KBM-7 (cell line): ENCODE measurements at places on chromosomes 7 and 10.

GRCh38 chr7:135466442-135467206 lies 43.3 kb downstream of the CNOT4 start:
- DNase-seq: no peak

DNA sequence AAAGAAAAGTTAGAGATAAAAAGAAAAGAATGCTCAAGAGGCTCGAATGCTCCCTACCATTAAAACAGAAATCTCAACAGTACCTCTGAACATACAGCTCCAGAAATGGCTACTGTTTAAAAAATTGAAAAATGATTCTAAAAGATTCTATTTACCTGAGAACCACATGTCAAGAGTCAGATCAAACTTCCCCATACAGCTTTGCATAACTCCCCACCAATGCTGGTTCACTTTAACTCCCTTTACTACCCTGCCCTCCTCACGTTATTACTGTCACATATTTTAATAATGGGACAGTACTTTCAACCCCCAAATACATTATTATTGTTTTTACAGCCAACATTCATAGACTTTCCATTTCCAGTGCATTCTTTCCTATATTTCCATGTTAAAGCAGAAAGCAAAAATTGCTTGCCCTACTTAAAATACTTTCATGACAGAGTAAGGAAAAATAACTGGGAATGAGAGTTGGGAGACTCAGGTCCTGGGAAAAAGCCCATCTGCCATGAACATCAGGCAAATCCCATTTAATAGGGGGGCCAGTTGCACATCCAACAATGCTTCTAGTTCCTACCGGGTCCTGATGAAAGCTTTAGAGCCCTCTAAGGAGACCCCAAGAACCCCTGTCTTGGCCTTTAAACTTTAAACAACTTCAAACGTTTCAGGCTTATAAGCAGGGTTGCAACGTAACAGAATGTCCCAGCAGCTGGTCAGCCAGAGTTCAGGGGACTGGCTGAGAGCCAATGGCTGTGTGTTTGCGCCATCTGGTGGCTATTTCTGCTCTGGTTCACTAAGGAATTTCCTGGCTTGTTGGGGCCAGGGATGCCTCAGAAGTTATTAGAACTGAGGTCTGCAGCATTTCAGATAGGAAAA lies 247.4 kb downstream of the ELMO1 start:
- peak; percentile 71 for DNase-seq

DNA sequence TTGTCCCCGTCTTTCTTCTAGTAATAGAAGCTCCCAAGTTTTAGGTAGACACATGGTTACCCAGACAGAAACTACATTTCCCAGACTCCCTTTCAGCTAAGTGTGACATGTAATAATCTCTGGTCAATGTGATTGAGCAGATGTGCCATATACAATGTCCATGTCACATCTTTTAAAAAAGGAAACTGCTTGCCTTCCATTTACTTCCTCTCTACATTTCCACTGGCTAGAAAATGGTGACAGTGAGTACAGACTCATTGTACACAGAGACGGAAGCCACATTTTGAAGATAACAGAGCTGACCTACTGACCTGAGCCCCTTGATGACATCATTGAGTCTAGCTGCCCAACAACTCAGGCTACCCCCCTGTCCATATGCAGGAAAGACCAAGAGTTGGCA lies 21.3 kb downstream of the ZC3HAV1 start:
- DNase-seq: no peak

GRCh38 chr7:105015390-105015965 lies 1.5 kb downstream of the KMT2E start:
- peak; percentile 49 for DNase-seq

DNA sequence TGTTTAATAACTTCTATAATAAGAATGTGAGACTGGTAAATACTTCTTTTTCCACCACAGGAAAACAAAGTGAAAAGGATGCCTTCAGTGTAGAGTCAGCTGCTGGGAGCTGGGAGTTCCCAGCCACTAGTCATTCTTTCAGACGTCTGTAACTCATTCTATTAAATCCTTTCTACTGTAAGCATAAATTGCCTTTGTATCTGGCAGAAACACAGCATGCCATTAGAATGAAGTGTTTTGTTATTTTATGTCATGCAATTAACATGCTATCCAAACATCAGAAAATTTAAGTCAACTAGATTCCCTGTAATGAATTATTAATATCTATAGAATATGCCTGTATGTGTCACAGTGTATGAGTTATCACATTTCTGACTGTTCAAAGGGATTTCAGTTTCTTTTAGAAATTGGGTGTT lies 14.3 kb downstream of the BPGM start:
- no peak for DNase-seq

DNA sequence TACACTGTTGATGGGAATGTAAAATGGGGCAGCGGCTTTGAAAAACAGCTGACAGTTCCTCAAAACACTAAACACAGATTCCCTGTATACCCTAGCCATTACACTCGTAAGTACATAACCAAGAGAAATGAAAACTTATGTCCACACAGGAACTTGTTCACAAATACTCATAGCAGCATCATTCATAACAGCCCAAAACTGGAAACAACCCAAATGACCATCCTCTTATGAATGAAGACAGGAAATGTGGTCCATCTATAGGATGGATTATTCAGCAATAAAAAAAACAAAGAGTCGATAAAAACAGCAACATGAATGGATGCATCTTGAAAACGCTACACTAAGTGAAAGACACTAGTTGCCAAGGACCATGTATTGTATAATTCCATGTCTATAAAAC lies 23.7 kb downstream of the NMT2 start:
- DNase-seq: no peak

DNA sequence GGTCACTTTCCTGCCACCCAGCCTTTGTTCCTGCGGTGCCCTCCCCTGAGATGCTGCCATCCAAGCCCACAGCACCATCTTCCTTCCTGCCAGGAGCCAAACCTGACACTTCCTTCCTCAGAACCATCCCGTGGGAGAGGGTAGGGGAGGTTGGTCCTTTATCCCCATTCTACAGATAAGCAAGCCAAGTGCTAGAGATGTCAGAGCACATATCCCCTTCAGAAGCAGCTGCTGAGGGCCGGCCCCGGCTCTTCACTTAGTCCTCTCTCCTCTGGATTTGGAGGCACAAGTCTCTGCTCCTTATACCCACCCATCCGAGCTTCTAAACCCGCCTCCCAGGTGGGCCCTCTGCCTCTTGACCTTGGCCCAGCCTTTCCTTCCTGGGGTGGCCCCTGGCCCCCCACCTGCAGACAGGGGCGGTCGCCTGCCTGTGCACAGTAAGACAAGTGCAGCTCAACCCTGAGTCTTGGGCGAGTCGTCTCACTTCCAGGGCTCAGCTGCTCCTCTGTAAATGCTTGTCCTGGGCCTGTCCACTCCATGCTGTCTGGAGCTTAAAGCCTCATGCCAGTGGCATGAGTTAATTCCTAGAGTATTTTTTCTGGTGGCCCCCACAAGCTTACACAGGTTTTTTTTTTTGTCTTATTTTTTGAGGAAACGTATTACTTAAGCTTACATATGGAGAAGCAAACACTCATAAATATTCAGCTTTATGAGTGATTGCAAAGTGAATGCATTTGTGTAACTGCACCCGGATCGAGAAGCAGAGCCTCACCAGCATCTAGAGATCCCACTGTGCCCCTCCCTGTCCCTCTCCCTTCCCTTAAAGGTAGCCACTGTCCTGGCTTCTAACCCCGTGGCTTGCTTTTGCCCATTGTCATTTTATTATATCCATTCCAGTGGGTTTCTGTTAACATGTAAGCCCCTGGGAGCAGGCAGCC lies 125.1 kb downstream of the CDH23 start:
- DNase-seq: no peak
